Tibial nerve (tissue), 4 donors: ENCODE measurements at places on chromosomes 2 and 18.
A peak's percentile ranks its signal among the peaks of the same experiment; 100 is the strongest.

DNA sequence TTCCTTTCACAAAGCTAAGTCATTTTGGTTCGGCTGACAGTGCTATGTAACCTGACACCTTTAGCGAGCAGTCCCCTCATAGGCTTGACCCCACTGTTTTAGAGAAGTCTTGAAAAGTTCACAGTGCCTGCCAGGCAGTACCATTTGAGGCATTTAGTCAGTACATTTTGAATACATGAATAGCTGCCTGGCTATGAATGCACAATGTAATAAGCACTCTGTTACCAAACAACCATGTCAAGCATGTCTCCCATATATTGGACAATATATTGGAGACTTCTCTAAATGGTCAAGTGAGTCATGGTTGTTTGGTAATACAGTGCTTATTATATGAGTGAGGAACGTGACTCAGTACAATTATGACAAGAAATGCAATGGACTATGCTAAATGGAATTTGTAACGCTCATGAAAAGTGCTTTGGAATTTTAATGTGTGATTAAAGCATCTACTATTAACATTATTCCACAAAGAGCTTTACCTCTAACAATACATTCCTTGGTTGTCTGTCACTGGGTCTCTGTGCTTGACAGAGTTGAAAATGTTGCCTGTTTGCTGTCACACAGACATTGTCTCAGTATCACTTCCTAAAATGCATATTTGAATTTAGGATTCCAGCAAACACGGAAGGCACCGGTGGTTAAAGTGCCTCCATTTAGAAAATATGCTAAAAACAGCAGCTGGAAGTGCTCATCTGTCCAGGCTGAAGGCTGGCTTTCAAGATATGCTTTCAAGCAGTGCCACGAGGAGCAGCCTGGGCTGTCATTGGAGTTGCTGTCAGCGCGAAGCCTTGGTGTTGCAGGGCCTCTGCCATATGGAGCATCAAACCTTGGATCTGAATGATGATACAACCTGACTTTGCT is 458.6 kb downstream of the FBXO15 start:
- no peak for DNase-seq

DNA sequence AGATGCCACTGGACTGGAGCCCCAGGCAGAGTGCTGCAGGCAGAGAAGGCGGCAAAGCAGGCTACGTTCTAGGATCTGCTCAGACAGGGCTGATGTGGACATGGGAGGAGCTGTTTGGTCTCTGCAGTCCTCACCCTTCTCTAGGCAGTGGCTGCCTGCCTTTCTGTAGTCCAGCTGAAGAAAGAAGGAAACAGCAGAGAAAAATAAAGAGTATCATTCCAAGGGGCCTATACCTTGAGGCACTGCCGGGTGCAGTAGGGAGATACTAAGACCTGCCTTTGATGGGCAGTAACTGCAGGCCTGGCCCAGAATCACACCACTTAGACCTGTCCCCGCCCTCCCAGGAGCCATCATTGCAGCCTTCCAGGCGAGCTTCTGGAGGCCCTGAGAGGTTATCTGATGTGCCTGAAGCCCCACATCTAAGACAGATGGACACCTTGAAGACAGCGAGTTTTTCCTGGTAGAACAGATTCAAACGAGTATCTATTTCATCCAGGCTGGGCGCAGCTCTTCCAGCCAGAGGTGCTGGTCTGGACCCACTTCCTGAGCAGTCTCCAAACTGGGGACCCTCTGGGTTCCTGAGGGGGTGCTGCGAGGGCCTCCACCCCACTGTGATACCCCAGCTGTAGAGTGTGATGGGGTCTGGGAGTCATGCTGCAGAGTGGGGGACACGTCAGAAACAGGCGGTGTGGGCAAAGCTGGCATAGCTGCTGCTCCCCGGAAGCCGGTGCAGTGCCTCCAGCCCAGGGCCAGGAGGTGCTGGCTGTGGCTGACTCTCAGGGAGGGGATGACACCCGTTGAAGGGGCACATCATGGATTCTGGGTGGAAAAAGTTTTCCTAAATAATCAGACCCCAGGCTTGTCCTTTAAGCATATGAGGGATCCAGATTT is 87.3 kb upstream of the OTOS start:
- no peak for DNase-seq

DNA sequence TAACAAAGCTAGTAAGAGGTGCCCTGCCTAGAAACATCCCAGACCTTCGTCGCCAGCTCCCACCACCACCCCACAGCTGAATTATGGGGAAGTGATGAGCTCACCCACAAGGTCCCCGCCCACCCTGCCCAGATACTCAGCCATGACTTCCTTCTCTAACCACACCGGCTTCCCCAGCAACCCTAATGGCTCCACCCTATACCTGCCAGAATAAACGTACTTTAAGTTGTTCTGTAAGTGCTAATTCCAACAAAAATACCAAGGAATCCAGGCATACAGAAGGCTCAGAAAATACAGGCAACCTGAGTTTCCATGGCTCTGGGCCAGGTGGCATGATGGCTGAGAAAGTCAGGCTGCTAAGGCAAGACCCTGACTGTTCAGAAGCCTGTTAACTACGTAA is 39.1 kb downstream of the TMEM163 start:
- DNase-seq: no peak

DNA sequence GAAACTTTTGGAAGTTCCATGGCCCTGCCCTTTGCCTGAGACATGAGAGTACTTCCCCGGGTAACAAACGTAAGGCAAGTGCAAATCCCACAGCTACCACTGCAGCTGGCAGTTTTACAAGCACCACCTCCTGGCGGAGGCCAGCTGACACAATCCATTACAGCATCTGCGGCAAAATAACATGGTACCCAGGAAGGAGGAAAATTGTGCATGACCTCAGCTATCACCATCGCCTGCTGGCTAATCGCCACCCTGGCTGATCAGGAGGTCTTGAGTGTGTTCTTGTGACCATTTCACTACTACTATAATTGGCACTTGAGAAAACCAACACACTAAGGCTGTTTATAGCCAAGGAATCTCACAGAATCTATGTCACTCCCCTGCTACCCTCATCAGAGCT is 71.7 kb upstream of the SERPINE2 start:
- DNase-seq: no peak

GRCh38 chr2:105473011-105473410 is 74.2 kb upstream of the FHL2 start:
- no peak for DNase-seq

GRCh38 chr2:227724394-227725039 is at the start of gene SCYGR6:
Gene SCYGR6 (minus strand): TSS chr2:227724757. CDS start chr2:227724757, 0 bp downstream.
- DNase-seq: no peak

GRCh38 chr2:63425079-63425416 is 163.2 kb downstream of the WDPCP start:
- no peak for DNase-seq

DNA sequence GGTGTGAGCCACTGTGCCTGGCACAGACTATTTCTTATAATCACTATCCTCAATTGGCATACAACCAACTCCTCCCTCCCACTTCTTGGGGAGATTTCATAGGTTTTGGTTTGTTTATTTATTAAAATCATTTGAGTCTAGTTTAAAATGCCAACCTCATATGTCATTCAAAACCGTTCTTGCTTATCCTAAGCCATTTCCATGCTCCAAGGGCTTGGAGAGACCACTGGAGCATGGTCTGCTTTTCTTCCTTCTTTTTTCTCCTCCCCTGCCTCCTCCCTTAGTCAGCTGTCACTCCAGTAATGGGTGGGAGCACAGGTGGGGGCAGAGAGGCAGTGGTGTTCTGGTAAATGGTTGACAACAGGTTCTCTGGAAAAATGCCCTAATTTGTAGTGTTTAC is 20.4 kb upstream of the KCNS3 start:
- no peak for DNase-seq

DNA sequence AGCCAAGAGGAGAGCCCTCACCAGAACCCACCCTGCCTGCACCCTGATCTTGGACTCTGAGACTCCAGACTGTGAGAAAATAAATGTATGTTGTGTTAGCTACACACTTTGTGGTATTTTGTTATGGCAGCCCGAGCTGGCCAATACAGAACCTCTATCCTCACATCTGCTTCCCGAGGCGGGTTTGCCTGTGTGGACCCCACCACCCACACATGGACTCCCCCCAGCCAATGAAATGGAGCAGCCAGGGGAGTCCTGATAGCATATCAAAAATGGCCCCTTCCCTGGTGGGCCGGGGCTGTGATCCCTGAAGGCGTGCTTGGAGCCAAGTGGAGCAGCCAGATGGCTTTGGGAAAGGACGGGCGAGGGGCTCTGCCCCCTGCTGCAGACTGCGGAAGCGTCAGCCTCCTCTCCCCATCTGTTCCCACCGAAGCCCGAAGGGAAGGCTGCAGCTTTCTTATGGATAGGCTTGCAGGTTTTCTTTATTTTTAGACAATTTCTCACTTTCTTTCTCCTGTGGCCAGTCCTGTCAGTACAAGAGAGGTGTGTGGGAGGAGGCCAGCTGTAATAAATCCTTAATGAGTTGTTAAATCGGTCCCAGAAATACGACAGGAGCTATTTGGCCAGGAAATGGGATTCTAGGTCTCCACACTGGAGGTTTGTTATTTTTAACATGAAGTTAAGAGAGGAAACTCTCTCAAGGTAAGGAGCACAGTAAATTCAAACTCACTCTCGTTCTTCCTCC is 34.4 kb downstream of the TEX51 start:
- DNase-seq: no peak

DNA sequence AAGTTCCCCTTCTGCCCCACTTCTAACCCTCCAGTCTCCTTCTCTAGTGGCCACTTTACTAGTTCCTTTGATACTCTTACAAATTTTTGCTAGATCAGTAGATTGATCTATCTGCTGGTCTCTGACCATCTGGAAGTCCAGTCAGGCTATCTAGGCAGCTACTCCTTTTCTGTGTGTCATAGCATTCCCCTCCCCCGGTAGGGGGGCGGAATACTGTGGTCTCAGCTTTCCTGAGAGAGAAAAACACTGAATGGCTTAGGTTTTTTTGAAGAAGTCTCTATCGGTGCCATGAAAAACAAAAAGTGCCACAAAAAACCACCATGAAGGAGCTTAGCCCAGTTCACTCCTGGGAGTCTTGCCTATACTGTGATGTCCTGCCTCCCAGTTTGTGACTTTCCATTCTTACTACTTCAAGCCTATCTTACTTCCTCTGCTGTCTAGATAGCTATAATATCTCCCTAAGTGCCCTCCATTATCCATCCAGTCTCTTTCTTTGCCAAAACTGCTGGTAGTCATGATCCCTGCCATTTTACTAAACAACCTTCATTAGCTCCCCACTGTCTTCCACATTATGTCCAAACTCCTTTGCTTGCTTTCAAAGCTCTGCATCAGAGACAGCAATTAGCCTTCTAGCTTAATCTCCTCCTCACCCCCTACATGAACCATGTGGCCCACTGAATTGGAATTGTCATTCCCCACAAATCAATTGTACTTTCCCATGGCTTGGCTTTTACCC is 29.9 kb downstream of the TPGS2 start:
- no peak for DNase-seq

DNA sequence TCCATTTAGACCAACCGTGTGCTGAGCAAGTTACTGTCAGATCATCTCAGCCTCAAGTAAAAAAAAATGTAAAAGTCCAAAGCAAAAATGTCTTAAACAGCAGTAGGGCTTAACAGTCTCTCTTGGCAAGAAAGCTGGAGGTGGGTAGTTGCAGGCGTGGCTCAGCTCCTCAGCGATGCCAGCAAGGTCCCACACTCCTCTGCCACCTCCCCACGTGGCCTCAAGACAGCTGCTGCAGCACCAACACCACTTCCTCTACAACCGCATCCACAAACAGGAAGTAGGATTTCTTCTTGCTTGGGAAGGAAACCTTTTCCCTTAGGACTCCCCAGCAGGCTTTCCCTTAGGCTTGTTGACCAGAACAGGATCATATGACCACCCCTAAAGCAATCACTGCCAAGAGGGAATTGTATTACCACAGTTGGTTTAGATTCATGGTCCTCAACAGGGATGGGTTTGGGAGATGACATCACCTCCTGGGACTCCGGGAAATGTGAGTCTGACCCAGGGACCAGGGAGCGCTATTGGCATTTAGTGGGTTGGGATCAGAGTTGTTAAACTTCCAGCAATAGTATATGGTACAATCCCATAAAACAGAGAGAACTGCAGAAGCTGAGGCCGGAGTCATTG is 97.1 kb downstream of the MAPK4 start:
- DNase-seq: no peak

DNA sequence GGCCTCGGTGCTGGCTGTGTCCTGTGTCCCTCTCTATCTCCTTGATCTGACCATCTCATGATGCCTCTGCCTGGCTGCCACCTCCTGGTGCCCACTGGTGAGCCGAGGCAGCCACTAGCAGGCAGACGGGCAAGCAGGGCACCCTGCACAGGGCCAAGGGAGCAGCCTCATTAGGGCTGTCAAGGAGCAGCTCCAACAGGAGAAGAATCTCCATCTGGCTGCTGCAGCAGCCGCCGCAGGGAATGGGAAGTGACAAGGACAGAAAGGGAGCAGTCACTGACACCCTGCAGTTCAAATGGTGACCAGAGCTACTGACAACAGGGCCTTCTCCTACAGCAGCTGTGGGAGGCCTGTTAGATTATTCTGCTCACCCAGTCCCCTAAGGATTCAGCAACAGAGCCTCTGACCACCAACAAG is 32.6 kb downstream of the ALPK2 start:
- DNase-seq: no peak

GRCh38 chr18:9987345-9987744 is 73.5 kb downstream of the VAPA start:
- no peak for DNase-seq

- no peak for DNase-seq
Observed at GRCh38 chr2:118049816-118050140, 35.9 kb upstream of the CCDC93 start.

DNA sequence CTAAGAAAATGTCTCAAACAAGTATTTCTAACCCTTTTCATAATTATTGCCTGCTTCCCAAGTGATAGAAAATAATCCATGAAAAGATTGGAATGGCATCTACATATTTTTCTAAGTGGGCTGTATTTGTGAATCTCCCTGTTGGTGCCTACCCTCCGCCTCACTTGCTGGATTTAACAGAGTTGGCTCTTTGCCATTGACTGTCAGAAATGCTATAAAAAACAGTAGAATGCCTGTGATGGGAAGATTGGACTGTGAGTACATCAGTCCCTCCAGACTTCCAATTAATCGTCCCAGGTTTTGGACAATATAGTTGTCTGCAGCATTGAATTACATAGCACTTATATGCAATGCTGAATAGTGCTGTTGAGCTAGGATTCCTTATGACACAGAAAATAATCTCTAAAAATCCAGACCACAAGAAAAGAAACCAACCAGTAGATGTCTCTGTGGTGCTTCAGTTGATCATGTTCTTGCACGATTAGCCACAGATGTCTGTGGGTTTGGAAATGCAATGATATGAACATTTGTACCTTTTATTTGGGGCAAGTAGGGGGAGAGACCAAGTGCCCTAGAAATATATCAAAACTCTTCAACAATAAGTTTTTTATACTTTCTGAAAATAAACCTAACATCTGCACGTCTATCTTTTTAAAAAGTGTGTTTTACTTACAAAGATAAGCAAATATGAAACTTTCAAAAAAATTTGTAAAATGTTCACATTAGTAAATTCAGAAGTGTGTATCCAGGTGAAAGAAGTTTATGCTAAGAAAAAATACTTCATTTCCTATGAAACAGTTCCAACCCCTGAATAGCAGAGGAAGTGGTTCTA is 88.5 kb downstream of the DYNAP start:
- peak; percentile 18 for DNase-seq

DNA sequence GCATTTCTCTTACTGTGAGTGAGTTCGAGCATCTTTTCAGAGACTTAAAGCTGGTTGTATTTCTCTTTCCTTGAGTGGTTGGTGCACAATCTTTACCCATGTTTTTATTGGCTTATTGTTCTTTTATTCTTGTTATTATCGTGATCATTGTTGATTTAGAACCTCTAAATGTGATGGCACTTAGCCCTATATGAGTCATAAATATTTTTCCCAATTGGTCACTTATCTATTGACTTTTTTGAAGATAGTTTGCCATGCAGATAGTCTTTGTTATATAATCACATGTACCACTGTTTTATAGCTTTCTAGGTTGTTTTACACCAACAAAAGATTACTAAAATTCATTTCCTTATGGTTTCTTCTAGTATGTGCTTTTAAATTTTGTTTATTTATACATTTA is 141.6 kb upstream of the MSH6 start:
- no peak for DNase-seq
